ENCODE measurements at places on chromosomes 12 and 14. TPM values are rescaled to one million over a fixed set of nuclear protein-coding genes. Genes with fewer than 3 reads are reported as not detected.

- peak; percentile 32 for DNase-seq
These were observed 108.2 kb upstream of the SLC38A4 start for GRCh38 chr12:46933947-46934346.

GRCh38 chr12:14959463-14959862 is 1.9 kb downstream of the ARHGDIB start:
- DNase-seq = no peak

DNA sequence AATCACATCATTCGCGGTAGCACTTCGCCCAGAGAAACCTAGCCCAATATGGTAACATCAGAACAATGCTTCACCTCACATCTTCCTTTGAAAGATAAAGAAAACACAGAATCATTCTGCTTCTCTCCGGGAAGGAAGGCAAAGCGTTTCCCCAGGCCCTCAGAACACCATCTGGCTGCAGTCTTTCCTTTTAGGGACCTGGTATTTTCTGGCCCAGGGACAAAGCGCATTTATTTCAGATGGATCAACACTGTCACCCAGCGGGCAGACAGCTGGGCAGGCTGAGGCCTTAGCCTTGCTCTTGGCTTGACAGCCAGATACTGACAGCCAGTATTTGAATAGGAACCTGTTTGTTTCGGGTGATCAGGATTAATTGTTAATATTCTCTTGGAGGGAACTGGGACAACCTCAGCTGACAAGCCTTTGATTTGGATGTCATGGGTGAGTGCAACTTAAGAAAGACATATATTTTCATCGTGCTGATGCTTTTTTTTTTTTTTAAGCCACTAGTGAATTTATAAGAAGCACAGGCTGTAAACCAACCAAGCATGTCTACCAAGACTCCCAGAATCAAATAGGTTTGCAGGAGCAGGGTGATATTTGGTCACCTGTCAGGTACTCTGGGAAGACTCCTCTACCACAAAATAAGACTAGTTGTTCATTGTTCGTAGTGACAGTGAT is 118.9 kb downstream of the VEZT start:
- peak; percentile 85 for DNase-seq

DNA sequence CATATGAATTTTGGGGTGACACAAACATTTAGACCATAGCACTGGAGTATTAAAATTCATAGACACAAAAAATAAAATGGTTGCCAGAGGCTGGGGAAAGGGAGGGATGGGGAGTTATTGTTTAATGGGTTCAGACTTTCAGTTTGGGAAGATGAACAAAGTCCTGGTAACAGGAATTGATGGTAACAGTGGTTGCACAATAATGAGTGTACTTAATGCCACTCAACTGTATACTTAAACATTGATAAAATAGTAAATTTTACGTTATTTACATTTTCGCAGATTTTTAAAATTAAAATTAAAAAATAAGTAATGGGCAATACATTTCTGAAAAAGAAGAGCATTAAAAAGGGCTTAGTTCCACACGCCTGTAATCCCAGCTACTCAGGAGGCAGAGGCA is 35.6 kb upstream of the USP15 start:
- DNase-seq = no peak

- DNase-seq = no peak
These were observed 34.0 kb downstream of the KCNMB4 start for GRCh38 chr12:70400124-70400523.

DNA sequence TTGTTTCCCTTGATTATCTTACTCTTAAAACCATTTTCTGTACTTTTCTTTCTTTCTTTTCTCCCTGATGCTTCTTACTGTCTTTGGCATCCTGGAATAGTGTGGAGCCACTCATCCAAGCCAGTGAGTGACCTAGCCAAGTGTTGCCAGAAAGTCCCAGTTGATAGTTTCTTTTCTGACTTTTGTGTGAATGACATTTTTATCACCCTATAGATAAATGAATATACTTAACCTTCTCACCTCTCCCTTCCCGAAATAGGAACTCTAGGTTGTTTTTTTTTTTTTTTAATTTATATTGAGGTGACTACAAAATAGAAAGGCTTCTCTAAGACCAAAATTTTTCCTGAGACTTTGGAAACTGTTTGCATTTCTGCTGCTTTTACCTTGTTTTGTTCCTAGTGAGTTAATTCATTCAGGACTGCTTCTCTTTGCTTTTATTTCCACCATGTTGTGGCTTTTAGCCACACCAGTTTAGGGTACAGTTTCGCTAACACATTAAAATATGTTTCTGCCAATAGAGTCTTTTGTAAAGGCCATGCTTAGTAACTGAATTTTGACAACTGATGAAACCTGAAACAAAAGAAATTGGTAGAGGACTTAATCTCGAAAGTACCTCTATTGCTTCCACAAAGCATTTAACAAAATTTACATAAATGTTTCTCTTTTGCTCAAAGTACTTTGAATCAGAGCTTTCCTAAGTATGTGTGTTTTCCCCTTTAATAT is 194.6 kb downstream of the ERC1 start:
- DNase-seq = no peak

- DNase-seq = no peak
These were observed 161.1 kb upstream of the FBXO33 start for GRCh38 chr14:39593377-39593776.

- DNase-seq = no peak
These were observed 50.9 kb upstream of the BCL2L14 start for GRCh38 chr12:12019881-12020280.

DNA sequence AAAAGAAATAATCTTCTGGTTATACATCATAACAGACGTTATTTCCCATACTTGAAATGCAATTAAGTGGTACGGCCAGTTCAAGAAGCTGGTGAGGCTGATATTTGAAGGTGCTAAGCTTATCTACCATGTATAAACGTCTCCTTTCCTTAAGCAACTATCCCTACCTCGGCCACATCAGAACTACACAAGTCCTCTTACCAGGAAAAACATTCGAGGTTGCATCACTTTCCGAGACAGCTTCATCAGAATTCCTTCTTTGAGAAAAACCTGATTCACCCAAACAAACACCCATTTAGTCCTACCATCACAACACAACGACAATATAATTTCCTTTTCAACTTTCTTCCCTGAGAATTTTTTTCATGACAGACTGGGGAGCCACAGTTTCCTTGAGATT is 33.9 kb upstream of the NR2C1 start:
- no peak for DNase-seq

- DNase-seq = no peak
These were observed 334.7 kb downstream of the BMP4 start for GRCh38 chr14:53621921-53622320.

DNA sequence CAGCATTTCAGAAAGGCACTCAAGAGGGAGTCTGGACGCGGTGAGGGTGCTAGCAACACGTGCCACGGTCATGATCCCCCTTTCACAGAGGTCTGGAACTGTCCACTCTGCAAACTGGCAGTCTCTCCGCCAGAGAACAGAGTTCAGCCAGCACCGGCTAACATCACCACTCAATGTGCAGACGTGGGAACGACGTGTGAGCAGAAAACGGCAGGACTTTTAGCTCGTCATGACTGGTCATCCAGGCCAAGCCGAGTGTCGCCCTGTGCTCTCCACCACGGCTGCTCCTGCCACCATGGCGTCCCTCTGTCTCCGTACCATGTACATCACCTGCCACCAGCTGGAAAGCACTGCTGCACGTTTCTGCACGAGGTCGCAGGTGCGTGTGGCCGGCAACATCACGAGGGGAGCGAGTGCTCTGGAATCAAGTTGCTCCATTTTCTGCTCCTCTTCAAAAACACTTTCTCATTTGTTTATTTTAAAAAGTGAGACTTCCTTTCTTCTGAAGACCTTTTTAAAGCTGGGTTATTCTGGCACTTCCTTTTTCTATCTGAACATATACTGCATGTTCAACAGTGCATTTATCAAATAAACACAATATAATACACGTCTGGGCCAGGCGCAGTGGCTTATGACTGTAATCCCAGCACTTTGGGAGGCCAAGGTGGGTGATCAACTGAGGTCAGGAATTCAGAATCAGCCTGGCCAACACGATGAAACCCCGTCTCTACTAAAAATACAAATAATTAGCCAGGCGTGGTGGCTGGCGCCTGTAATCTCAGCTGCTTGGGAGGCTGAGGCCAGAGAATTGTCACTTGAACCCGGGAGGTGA is 28.0 kb downstream of the SLC15A4 start:
- no peak for DNase-seq

- no peak for DNase-seq
These were observed 553.0 kb downstream of the SLC16A7 start for GRCh38 chr12:60148831-60149230.

DNA sequence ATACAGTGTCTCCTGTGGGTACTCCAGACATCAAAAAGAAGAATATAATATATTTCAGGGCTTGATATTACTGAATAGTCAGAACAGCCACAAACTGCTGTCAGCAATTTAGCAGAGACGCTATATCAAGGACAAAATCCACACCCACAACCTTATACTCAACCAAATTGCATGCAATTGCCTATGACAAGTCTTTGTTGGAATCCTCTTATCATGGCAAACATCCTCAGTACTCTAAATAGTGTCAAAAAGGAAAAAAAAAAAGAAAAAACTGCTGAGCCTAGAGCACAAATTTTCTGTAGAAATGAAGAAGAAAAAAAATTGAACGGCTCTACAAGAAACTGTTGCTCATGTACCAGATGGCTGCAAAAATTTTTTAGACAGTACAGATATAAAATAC is 485.7 kb downstream of the TMTC2 start:
- no peak for DNase-seq

GRCh38 chr12:32309811-32310736 is 89.3 kb upstream of the FGD4 start:
- DNase-seq = no peak

GRCh38 chr12:4300883-4301282 is 20.1 kb upstream of the TIGAR start:
- DNase-seq = no peak

DNA sequence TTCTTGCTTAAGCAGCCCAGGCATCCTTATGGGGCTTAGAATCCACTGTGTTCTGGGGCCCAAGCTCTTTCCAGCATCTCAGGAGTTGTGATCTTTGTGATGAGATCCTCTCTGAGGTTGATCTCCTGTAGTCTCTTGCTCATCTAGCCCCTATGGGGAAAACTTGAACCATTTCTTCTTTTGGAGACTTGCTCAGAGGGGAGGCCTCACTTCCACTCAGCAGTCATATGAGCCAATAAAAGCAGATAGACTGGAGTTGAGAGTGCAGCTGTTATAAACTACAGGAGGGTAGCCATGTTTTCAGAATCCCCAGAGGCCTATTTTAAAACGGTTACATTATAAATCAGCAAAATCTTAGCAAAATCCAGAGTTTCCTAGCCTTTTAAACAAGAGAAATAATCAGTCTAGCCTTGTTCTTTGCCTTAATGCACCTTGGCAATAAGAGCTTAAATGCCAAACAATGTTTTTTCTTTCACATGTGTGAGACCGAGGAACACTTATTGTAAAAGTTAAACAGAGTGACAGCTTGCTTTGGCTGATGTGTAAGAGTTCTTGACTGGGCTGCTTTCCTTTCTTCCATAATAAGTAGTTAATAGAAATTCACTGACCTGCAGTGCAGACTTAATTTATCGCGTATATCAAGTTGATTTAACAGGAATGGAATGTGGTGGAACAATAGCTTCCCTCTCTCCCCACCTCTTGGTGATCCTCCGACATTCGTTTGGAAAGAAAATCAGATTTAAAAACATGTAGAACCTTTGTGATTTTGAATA is 168.3 kb downstream of the NEDD1 start:
- DNase-seq = peak; percentile 44

DNA sequence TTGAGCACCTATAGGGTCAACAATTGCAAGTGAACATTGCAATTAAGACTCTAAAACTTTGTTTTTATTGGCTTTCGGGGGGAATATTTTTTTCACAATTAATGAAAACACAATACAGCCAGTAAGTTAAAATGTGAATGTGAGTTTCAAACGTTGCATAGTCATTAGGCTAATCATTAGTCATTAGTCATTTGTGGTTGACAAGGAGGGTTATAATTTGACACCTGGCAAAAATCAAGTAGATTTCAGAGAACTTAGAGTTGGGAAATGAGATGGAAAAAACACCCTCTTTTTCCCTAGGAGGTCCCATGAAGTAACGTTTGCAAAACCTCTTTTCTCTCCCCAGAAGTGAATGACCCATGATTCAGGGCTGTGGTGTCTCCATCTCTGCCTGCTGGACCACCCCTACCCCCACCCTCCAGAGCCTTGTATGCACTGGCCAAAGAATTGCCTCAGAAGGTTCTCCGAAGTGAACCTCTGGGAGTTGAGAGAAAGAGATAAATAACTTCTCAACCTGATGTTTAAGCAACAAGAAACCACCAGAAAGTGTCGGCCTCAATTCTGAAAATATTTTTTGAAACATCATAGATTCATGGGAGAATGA is 196.3 kb downstream of the PAX9 start:
- DNase-seq = no peak

GRCh38 chr12:116708826-116709756 is 28.8 kb downstream of the SPRING1 start:
- no peak for DNase-seq

NGB gene
- not detected for polyA plus RNA-seq

KLRC2 gene
- polyA plus RNA-seq = not detected

CLEC12A gene
- polyA plus RNA-seq = 0.85 TPM

GMPR2 gene
- polyA plus RNA-seq = 121 TPM

RNASE1 gene
- 98.4 TPM for polyA plus RNA-seq

MED6 gene
- 45.5 TPM for polyA plus RNA-seq

GLIPR1L1 gene
- polyA plus RNA-seq = 0.43 TPM

SLC8A3 gene
- polyA plus RNA-seq = 0.62 TPM

Measured in left kidney (tissue), 8 donors.